Nephron progenitor cell (in vitro differentiated cells): ENCODE measurements at places on chromosomes 13 and 19.

DNA sequence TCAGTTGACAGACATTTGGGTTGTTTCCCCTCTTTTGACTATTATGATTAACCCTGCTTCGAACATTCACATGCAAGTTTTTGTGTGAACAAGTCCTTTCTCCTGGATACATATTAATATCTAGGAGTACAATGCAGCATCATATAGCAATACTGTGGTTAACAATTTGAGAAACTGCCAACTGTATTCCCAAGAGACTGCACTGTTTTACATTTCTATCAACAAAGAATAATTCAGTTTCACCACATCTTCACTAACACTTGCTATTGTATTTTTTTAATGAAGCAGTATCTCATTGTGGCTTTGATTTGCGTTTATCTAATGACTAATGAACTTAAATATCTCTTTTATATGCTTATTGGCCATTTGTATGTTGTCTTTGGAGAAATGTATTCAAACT lies 184.6 kb upstream of the NBEA start:
- no peak for DNase-seq

- DNase-seq = peak; percentile 74
These were observed 736 bp downstream of the SMAD9 start for GRCh38 chr13:36919171-36919832.

- no peak for DNase-seq
These were observed 118.8 kb downstream of the LMO7 start for GRCh38 chr13:75754936-75755335.

DNA sequence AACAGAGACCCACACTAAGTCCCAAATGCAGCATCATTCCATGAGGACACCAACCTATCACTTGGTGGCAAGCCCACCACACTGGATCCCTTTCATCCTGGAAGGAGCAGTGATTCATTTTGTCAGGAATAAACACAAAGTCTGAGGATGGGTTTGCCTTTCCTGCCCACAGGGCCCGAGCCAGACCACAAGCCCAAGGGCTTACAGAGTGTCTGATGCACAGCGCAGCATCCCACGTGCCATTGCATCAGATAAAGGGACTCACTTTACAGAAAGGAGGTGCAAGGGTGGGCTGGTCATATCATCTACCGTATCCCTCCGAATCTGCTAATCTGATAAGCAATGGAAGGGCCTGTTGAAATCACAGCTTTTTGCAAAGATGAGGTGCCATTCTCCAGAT lies 12.2 kb upstream of the KCTD15 start:
- no peak for DNase-seq

- no peak for DNase-seq
These were observed 19.5 kb downstream of the FAM124A start for GRCh38 chr13:51241720-51242119.

DNA sequence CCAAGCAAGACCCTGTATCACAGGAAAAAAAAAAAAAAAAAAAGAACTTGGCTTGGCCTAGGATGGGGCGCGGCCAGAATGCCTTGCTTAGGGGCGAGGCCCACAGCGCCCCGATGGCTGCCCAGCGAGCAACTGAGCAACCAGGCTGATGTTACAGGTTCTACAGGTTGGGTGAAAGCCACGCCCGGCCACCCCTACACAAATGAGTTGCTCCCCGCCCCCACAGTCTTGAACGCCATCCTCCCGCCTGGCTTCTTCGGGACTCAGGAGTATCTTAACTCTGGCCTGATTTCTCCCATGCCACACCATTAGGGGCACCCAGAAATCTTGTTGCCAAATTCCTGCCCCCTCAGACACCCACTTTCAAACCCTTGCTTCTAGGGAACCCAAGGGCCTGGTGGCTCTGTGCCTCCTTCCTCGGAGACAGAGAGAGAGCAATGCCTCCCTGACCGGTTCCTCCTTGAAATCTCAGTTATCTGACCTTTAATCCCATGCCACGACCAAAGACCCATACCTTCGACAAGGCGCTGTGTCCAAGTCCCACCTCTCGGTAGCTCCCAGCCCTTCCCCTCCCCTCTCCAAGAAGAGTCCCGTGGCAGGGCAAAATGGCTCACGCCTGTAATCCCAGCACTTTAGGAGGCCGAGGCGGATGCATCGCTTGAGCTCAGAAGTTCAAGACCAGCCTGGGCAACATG lies 1.1 kb upstream of the CBLC start:
- DNase-seq = no peak

GRCh38 chr13:39297664-39298171 lies 259.5 kb downstream of the NHLRC3 start:
- no peak for DNase-seq

DNA sequence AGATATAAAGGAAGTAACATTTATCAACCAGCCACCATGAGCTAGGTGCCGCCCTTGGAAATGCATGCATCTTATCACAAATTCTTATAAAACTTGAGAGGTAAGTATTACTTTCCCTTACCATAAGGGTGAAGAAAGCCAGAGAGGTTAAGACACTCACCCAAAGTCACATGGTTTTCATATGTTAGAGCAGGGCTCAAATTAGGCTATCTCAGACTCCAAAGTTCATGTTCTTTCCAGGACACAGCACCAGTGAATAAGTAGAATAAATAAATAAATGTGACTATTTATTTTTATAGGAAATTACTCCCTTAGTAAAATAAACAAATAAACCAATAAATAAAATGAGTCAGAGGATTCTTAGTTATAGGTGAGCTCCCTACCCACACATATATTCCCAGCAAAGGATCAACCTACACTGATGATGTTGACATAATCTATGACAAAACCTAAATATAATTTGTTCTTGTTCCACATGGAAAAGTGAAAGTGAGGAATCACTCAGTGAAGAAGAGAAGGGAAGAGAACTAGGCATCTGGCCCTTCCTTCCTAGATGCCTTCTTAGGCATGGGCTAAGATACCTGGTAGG lies 27.2 kb downstream of the SPRY2 start:
- DNase-seq = no peak

DNA sequence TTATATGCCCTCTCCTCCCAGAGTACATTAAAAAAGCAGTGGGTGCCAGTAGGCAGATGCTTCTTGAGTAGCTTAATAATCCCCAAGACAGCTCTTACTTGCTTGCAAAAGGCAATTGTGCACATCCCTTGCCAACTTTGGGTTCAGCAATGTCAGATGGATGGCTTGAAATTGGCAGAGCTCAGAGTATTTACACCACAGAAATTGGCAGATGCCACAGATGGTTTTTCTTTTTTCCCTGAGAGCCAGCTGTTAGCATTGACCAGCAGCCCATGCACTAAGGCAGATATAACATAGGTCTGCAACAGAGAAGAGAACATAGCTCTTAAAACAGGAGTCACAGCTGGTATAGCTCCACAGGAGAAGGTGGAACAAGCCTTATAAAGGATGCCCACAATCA lies 18.4 kb upstream of the RNASEH2B start:
- DNase-seq = no peak

- no peak for DNase-seq
These were observed 151.5 kb downstream of the KLF5 start for GRCh38 chr13:73210218-73210883.

- DNase-seq = no peak
These were observed 539.6 kb upstream of the SLITRK5 start for GRCh38 chr13:87131611-87132010.

DNA sequence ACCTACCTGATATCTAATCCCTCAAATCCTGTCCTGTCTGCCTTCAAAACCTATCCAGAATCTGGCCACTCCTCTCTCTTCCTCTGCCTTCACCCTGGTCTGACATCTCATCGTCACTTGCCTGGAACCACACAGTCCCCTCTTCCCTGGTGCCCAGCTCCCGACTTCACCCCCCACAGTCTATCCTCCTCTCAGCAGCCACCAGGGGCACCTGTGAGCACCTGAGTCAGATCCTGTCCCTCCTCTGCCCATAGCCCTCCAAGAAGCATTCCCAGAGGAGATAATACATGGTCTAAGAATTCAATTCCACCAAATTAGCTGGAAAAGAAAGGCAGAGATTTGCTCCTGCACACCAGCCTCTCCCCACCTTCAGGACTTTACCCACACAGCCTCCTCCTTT lies 48.9 kb downstream of the ZNRF4 start:
- no peak for DNase-seq

- peak; percentile 79 for DNase-seq
These were observed at the start of gene STARD13 for GRCh38 chr13:33285420-33286124. Gene STARD13 (minus strand): TSS chr13:33285755. CDS start chr13:33285638, 117 bp downstream.

DNA sequence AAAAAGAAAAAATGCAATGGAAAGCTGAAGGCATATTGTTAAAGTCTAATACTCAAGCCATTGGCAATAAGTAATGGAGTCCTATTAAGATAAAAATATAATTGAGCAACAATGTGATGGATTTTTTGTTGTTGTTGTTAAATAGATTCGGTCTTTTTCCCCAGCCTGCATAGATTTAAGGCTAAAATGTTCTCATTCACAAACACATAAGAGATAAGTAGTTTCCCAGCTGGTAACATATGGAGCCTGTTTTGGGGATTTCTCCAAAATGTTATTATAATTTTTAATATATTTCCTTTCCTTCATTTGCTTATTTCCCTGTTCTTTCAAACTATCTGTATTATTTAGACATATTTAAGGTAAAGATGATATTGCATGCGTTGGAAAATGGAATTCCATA lies 1149.1 kb upstream of the PRR20A start:
- DNase-seq = no peak

DNA sequence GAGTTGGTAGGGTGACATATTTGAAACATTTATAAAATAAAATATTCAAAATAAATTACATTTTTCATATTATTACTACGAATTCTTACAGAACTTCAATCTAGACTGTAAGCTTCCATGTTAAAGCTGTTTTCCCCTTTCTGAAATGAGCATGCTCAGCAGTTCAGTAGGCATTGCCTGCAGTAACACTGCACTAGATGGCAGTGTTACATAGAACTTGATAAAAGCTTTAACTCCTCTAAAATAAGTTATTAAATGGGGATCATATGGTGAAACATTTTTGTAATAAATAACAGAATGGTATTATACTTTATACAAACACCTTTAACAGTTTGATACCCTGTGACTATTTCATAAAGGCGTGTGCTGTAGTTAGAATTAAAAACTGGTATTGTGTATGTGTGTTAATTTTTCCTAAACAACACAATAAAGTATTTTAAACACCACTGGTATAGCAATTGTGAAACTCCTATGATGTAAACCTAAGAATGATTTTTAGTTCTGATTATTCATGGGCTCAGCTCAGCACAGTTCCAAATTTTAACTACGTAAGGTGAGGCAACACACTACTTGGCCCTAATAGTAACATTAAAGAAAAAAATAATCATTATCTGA lies 11.6 kb upstream of the GPR18 start:
- DNase-seq = no peak

DNA sequence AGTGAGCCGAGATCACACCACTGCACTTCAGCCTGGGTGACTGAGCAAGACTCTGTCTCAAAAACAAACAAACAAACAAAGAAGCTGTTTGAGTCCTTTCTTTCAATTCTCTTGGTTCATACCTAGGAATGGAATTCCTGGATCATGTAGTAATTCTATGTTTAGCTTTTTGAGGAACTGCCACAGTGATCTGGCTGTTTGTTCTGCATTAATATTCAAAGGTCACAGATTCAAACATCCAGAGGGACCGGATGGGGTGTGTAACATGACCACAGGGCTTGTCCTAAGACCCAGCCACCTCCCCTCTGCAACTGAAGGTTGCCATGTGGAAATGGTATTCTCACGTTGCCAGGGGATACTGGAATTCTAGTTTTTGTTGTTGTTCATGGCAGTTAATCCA lies 10.2 kb downstream of the COLGALT1 start:
- DNase-seq = no peak

DNA sequence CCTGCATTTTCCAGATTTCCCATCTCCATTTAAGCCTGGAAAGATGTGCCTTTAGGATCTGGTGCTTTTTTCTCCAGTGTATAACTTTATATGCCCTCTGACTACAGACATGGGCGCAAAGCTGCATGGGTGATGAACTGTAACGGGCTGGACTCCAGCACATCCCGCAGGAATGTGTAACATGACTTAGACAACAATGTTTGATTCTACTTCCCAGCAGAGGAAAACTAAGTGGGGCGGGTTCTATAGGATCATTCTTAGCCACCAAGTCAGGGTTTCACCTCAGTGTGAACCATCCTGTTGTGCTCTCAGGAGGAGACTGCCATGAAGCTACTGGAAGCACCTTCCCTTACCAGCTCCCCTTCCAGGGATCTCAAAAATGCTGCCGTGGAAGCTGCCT lies 93.2 kb upstream of the SERP2 start:
- no peak for DNase-seq

GRCh38 chr13:41706152-41706551 lies 248.8 kb downstream of the RGCC start:
- DNase-seq = no peak

DNA sequence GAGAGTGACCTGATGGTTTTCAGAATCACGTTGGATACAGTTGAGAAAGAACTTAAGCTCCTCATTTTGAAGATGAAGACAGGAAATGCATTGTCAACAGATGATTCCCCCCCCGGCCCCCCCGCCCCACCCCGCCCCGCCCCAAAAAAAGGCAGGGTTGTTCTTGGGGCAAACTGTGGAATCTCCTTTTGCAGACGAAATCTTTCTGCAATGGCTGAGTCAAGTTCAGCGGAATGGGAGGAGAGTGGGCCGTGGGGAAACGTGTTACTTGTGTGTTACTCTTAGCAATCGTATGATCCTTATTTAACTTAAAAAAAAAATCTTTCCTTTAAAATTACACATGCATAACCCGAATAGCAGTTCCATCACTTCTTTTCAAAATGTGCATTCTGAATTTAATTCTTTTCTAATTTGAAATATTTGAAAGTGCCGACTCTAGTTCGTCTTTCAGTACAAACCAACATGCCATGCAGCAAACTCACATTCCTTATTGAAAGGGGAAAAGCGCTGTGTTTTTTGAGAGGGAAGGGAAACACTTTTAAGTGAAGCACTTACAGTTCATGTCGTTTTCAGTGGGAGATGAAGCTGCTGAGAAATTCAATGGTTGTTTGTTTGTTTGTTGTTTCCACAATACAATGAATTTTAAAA lies 348.5 kb upstream of the ARGLU1 start:
- no peak for DNase-seq

GRCh38 chr13:77521595-77522367 lies 13.7 kb upstream of the SCEL start:
- no peak for DNase-seq

GRCh38 chr13:24734950-24735349 lies 29.0 kb upstream of the RNF17 start:
- DNase-seq = no peak
